NCI-H146 (cell line): ENCODE measurements at places on chromosomes 5 and 9.
A peak's percentile ranks its signal among the peaks of the same experiment; 100 is the strongest.

- DNase-seq = peak; percentile 46
Observed at GRCh38 chr5:150672237-150672883, 11.3 kb downstream of the MYOZ3 start.

DNA sequence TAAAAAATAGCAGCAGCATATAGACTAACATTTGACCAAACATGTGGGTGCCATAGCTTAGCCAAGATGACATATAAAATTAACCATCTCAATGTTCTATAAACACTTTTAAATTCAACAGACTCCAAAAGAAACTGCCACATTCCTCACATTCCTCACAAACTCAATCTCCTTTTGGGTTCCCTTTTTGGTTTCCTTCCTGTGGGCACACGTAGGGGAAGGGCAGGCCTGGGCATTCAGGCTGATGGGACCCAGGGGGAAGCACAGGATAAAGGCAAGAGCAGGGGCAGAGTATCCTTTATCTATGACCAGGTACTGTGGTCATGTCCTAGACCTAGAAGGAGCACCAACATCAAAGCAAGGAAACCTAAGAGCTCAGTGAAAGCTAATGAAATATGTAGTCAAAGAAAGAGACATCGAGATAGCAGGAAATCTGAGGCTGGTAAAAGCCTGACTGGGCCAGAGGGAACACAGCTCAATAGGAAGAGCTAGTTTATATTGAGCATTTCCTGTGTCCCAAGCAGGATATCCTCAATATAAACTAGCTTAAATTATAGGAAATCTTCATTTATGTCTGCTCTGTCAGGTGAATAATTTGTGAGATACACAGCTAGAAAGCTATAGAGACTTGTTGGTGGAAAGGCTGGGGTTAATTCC, 13.6 kb upstream of the ERAP1 start:
- DNase-seq = no peak

GRCh38 chr9:129552064-129552463, 68.8 kb downstream of the C9orf50 start:
- no peak for DNase-seq

GRCh38 chr9:121299467-121300282, 31.7 kb downstream of the GSN start:
- peak; percentile 12 for DNase-seq

DNA sequence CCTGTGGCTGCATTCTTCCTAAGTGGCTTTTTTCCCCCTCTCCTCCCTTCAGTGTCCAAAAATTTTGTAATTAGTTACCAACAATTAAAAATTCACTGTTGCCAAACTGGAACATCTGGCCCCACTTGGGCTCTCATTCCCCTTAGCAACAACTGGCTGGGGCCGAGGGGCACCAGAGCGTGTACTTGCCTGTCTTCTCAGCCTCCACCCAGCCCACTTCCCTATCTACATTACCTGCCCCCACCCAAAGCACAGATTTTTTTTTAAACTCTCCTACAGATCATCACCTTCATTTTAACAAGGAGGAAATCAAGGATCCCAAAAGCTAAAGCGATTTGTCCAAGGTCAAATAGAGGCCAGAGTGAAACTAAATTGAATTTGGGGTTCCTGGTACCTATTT, 278.8 kb downstream of the EBF1 start:
- no peak for DNase-seq

DNA sequence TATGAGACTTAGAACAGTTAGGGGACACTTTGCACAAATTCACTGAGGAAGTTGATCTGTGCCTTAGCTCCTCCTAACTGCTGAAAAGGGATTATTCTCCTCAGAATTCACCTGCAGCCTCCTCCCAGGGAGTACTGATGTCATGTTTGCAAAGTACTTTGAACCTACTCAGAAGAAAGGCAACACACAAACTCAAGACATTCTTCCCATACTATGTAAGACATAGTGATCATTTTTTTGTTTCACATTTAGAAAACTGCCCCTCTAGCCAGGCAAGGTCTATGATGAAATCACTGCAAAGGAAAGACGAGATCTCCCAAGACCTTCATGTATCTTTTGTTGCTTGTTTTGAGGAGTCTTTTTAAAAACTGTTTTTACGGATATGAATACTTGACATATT, 10.6 kb upstream of the VLDLR start:
- DNase-seq = no peak

DNA sequence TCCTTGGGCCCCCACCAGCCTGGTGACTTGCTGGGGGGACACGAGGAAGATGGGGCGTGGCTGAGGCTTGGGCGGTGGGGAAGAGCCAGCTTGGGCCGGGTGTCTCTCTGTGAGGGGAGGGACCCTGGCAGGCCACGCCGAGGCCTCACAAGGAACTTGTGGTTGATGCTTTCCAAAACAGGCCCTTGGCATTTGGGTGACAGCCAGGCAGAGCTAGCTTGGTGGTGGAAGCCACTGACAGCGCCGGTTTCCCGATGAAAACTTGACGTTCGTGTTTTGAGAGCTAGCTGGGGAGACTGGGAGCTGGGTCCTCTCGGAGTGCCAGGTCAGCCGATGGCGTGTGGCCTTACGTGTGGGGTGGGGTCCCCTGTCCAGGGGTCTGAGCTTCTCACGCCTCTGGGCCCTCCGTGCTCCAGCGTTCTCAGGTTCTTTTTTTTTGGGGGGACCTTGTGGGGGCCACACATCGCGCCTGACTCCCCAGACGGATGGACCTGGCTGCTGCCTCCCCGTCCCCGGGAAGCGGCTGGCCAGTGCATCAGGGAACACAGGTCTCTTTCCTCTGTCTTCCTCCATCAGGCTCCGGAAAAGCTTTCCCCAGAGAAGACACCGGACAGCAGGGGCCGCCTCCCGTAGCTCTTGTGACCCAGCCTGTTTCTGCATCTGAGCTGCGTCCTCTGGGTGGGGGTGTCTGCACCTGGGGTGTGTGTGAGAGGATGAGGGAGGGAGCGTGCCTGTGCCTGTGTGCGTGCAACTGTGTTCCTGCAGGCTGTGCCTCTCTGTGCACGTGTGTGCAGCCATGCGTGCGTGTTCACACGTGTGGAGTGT, 129.3 kb upstream of the LPCAT1 start:
- peak; percentile 15 for DNase-seq

- no peak for DNase-seq
Observed at GRCh38 chr9:105535920-105536668, 21.8 kb upstream of the FKTN start.

DNA sequence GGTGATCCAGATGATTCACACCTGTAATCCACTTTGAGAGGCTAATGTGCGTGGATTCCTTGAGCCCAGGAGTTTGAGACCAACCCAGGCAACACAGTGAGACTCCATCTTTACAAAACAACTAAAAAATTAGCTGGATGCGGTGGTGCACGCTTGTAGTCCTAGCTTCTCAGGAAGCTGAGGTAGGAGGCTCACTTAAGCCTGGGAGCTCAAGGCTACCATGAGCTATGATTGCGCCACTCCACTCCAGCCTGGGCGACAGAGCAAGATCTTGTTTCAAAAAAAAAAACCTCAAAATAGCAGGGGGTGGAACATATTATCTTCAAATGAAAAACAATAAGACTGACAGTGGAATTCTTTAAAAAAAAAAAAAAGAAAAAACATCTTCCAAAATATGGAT, 59.0 kb downstream of the PCDHGC5 start:
- no peak for DNase-seq

DNA sequence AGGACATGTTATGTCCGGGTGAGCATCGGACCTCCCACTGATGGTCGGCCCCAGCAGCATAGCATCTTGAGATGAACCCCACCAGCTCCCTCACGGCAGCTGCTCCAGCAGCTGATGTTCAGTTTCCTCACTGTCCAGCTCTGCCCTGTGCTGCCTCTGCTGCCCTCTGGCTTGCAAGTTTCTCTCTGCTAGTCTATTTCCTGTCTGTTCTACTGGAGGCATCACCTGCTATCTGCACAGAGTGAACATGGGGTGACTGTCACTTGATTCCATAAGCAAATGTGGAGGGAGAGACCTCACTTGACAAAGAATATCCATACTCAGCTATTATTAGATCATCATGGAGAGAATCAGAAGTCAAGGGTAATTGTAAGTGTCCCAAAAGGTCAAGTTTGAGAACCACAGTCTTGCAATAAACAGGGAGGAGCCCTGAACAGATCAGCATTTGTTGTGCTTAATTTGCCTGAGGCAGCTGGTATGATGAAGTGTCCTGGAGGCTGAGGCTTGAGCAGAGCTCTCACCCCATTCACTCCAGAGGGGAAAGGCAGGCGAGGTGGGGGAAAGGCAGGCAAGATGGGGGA, 702.8 kb downstream of the SEMA5A start:
- DNase-seq = no peak

- DNase-seq = no peak
Observed at GRCh38 chr5:176776916-176777315, 33.4 kb upstream of the UNC5A start.

- no peak for DNase-seq
Observed at GRCh38 chr5:143402017-143402552, 1.4 kb downstream of the NR3C1 start.

- DNase-seq = no peak
Observed at GRCh38 chr5:104412649-104413240, 850.2 kb upstream of the NUDT12 start.

GRCh38 chr9:76629205-76629990, 134.8 kb upstream of the PCA3 start:
- no peak for DNase-seq

DNA sequence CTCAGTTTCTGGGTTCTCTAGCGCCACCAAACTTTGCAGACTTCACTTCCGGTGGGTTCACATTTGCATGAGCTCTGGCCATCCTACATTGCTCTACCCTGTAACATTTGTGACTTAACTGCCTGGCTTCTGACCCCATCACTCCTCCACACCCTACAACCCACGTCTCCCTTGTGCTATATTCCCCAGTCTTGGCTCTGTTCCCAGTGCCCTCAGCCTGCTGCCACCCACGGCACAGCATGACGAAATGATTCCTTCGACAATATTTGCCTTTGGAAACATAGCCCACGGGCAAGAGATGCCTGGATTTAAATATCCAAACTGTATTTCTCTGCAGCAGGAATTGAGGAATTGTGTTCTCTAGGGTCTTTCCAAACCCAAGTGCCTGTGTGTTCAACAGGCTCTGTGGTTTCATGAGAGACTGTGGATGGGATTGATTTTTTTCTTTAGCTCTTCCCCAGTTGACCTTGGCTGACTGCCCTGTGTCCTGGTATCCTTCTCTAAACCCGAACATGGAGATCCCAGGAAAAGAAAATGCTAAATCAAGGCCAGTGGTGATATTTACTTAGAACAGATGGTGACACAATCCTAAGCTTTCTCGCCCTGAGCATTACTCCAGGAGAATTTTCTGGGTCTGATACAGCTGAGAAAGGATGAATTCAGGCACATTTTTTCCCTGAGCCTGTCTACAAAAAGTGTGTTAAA, 44.4 kb upstream of the GRIA1 start:
- peak; percentile 82 for DNase-seq

DNA sequence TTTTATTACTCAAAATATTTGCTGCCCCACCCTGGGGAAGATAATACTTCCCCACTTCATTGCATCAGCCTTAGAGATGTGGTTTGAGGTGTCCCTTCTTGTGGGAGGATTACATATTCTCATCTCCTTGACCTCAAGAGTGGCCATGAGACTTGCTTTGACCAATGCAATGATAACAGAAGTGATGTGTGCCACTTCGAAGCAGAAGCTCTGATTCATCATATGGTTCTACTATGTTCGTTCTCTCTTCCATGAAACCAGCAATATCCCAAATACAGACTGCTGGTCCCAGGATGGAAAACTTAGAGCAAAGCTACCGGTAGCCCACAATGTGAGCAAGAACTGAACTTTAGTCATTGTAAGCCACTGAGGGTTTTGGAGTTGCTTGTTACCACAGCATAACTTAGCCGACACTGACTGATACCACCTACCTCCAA, 92.0 kb downstream of the THBS4 start:
- no peak for DNase-seq

DNA sequence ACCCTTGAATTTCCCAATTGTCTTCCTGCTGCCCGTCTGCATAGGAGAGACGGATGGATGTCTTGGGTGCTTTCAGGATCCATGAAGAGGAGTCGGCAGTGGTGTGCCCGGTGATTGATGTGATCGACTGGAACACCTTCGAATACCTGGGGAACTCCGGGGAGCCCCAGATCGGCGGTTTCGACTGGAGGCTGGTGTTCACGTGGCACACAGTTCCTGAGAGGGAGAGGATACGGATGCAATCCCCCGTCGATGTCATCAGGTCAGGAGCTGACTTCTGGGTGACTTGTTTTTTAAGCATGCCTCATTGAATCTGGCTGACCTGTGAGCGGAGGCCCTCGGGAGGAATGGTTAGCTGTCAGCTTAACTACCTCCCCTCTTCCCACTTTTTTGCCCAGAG, 24.2 kb downstream of the GALNT12 start:
- no peak for DNase-seq

DNA sequence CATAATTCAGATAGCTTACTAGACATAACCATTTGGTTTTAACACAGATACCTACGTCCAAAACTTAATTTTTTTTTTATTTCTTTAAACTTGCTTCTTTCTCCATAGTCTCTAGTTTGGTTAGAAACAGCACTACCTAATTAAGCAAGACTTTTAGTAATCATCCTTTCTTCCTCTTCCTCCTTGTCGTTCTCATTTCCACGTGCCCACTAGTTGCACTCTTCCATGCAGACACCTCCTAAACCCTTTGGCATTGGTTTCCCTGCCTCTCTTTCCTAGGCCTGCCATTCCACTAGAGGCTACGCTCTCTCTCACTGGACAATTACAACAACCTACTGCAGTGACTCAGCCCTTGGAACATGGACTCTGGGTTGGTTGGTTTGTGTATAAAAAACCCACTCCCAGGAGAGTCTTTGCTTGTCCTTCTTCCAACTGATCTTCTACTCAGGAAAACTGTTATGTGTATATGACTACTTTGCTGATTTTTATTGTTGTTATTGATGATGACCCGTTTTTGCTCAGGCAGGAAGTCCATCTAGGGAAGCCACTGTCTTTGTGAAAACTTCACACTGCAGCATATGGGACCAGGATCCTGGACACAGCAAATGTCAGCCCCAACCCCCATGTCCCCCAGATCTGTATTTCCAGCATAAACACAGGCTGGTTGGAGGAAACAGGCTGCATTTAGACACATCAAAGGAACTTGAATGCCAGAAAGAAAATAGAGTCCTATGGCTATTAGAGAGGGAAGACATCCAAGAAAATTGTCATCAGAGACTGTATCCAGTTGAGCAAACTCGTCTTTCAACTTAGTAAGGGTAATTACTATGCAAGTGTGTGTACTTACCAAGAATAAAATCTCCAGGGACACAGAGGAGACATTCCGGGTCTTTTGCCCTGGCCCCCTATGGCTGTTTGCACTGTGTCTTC, 503.2 kb downstream of the GADD45G start:
- no peak for DNase-seq

GRCh38 chr5:171521219-171521633, 101.8 kb downstream of the FGF18 start:
- DNase-seq = no peak
